ENCODE measurements at places on chromosomes 16 and 17.

- no peak for DNase-seq
These were observed 19.2 kb upstream of the MEIOC start for GRCh38 chr17:44637066-44637465.

- no peak for DNase-seq
These were observed 23.1 kb upstream of the ALDH3A1 start for GRCh38 chr17:19770985-19771735.

DNA sequence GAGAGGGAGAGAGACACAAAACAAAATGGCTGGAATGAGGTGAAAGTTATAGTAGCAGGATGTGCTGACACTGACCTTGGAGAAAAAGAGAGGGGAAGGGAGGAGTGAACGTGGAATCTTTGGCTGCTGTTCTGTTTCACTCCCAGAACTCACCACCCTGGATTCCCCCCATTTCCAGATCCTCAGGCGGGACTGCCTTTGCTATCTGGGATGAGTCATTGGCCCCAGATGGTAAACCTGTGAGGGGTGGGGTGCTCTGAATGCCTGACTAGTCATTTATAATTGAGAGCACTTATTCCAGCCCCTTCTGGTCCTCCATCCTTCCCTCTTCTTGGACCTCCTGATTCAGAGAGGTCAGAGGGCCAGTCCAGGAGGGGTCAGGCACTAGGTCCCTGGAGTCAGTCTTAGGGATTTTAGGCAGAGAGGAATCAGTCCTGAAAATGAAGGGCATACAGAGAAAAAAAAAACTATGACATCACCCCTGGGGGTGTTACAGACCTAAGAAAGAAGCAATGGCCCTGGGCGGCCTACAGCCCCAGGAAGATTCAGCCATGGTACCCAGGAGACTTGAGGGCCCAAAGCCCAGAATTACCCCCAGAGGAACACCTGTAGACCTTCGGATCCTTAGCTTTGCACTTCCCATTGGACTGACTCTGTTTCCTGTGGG is 2.2 kb upstream of the ZG16 start:
- no peak for DNase-seq

DNA sequence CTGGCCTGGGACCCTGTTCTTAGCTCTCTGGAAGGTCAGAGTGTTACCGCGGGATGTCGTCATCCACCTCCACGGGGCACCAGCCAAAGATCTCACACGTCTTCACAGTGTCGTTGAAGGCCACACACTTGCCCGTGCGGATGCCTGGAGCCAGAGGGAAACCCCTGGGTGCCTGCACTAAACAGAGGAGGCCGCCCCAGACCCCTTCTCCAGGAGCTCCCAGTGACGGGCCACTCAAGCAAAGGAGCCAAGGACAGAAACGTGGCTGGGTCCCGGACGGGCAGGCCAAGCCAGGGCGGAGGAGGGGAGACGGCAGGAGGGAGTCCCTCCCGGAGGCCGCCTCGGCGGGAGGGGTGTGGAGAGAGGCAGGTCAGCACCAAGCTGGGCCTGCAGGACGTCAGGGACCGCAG is 11.0 kb upstream of the CAMKK1 start:
- DNase-seq, result no peak

- DNase-seq, result no peak
These were observed 948.7 kb downstream of the KCNJ2 start for GRCh38 chr17:71118039-71118438.

- DNase-seq, result no peak
These were observed 27.4 kb downstream of the BCO1 start for GRCh38 chr16:81265658-81266451.

GRCh38 chr17:69581061-69581961 is 166.8 kb downstream of the MAP2K6 start:
- no peak for DNase-seq

DNA sequence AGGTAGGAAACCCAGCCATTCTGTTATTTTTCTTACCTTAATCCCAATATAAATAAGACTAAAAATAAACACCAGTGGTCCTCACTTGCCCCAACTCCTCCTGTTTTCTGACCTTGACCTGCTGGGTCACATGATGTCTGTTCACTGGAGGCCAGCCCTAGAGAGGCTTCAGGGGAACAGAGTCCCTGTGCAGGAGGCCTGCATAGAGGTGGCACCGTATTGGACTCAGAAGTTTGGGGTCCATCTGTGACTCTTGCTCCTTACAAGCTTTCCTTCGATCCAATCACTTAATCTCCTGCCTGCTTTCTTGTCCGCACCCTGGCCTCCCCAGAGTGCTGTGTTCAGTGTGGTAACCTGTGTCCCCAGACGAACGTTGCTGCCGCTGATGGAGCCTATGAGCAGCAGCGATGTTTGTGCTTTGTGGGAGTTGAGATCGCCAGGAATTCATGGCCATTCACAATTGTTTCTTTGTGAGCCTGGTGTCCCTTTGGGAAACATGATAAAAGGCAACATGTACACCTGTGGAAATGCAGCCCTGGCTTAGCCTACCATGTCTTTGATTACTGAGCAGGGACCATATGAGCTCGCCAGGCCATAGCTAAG is 4.7 kb downstream of the IGSF6 start:
- no peak for DNase-seq

DNA sequence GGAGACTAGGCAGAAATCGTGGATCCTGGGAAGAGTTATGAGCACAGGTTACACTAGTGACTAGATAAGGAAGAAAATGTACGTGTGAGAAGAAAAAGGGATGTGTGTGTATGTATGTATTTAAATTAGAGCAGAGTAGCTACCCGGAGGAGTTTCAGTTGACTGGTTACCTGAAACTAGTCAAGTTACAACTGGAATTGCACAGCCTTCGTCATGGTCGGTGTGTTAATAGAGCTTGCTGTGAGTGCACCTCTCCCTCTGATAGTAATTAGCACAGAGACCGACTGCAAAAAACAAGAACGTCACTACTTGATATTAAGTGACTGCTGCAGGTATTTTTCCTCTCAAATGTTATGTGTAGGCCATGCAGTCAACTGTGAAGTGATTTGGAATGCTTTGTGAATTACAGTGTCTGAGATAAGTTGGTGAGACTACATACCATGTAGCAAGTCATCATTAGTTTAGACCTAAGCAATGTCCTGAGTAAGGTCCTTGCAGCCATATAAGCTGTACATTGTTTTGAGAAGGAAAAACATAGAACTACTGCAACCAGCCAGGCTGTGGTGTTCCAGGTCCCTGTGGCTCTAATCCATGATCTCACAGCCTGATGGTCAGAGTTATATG is 95.7 kb downstream of the WNT3 start:
- no peak for DNase-seq

- DNase-seq, result no peak
These were observed 24.8 kb upstream of the KDM6B start for GRCh38 chr17:7809086-7809790.
